ENCODE measurements at places on chromosomes 12 and 14. TPM values are rescaled to one million over a fixed set of nuclear protein-coding genes. Genes with fewer than 3 reads are reported as not detected.

DNA sequence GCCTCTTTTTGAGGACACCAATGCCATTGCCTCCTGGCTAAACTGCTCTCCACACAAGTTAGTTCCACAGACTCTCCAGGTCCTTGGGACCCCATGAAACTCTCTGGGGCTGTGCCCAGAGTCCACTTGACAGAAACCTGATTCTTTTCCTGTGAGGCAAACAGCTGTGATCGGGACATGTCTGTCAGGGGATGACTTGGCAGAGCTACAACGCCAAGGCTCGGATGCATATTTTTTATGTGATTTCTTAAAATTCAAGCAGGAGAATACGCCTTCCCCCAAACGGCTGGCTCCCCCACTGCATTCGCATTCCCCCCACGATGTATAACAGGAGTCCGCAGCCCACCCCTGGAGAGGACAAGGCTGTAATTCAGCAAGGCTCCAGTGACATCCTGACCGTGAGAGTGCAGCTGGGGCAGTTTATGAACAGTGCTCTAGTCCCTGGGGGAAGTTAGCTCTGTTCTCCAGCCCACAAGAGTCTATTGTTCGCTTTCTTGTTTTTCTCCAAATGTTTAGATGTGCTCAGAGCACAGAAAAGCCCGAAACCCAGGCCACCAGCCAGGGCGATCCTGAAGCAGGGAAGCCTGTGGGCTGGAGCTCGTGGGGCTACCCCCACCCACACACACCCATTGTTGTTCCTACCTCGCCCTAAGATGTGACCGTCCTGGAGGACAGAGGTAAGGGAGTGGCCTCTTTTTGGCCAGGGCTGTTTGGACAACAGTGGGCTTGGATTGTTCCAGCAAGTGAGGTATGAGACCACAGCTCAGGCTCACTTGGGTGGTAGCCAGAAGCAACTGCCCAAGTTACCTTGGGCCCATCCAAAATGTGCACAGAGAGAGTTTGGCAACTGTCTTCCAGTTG is 159.5 kb downstream of the ZFP36L1 start:
- no peak for DNase-seq

GRCh38 chr12:76946446-76946845 is 67.6 kb upstream of the CSRP2 start:
- DNase-seq, result no peak

- no peak for DNase-seq
Measured at GRCh38 chr12:51914034-51914923, 7.0 kb downstream of the ACVRL1 start.

HIF1A gene
- 160 TPM for polyA plus RNA-seq

BATF gene
- 0.43 TPM for polyA plus RNA-seq

Measured in renal cortex interstitium (tissue), 15 donors.